Dorsolateral prefrontal cortex (tissue), 122 donors: ENCODE measurements at places on chromosomes 2 and 18. TPM values are rescaled to one million over a fixed set of nuclear protein-coding genes. Genes with fewer than 3 reads are reported as not detected.
A peak's percentile ranks its signal among the peaks of the same experiment; 100 is the strongest.

NR4A2 gene
- total RNA-seq: 22.8 TPM

ERFE gene
- 4.8 TPM for total RNA-seq

TNS1 gene
- total RNA-seq: 127 TPM

BMP10 gene
- not detected for total RNA-seq

REG3A gene
- not detected for total RNA-seq

TBR1 gene
- total RNA-seq: 84.1 TPM

ZNF804A gene
- total RNA-seq: 7.7 TPM

PLB1 gene
- 6.6 TPM for total RNA-seq

FIGN gene
- 20.4 TPM for total RNA-seq

DNA sequence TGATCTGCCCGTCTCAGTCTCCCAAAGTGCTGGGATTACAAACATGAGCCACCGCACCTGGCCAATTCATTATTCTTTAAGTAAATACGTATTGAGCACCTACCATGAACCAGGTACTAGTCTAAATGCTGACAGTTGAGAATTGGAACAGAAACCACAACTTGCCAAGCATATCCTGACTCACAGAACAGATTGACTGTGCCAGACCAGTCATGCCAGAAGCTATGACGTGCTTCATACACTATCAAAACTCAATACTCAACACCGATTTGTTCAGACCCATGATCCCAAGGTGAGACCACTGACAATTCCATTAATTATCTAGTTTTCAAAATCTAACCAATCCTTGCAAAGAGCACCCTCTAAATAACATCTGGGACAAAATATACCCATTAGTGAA lies 148.6 kb downstream of the B3GNT2 start:
- no peak for DNase-seq

DNA sequence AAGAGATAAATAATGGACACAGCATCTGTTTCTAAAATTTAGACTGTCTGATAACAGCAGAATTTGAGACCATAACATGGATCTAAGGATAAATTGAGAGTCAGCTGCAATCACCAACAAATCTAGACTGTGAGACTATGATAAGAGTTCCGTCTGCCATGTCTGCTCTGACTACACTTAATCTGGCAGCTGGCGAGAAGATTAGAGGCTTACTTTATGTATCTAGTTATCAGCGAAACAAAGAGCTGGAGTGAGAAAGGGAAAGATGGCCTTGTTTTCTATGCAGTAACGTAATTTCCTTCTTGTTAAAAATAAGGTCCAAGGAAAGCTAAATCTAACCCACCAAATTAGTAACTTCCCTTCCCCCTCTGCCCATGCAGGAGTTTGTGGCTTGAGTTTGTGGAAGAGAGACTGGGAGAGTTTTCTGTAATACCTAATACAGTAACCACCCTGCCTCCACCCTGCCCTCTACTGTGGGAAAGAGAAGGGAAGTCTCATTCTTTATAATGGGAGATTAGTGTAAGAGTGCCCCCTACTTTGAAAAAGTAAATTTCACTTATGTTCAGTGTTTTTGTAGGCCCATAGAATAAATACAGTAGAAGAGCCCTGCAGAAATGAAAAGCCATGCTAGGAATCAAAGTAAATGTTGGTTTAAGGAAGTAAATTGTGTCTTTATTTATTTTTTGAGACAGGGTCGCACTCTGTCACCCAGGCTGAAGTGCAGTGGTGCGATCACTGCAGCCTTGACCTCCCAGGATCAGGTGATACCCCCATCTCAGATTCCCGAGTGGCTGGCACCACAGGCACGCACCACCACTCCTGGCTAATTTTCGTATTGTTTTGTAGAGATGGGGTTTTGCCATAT lies 27.5 kb downstream of the EML4 start:
- no peak for DNase-seq

GRCh38 chr2:176391148-176391419 lies 121.8 kb downstream of the MTX2 start:
- no peak for DNase-seq

- no peak for DNase-seq
Observed at GRCh38 chr18:741931-742512, 29.6 kb upstream of the ENOSF1 start.

DNA sequence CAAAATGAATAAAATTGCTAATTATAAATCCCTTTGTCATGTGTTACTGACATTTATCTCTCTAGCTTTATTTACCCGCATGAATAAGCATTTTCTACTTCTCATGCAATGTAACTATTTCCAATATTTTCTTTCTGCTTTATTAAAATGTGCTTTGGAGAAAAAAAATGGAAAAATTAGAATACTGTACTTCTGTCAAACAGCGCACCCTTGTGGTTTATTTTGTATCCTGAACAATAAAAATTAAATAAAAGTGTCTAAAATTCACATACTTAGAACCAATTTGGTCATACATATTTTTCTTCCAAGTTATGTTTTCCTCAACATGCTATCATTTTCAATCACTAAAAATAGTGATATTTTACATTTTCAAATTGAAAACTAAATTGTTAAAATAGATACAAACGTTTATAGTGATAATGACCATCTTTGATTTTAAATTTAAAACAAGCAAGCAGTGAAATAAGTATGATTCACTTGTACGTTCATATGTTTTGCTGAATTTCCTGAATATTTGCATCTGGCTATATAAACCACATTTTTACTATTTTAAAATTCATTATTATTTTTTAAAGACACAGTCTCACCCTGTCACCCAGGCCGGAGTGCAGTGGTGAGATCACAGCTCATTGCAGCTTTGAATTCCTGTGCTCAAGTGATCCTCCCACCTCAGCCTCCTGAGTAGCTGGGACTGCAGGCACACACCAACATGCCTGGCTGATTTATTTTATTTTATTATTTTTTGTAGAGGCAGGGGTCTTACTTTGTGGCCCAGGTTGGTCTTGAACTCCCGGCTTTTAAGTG lies 95.9 kb upstream of the GRB14 start:
- DNase-seq: no peak

DNA sequence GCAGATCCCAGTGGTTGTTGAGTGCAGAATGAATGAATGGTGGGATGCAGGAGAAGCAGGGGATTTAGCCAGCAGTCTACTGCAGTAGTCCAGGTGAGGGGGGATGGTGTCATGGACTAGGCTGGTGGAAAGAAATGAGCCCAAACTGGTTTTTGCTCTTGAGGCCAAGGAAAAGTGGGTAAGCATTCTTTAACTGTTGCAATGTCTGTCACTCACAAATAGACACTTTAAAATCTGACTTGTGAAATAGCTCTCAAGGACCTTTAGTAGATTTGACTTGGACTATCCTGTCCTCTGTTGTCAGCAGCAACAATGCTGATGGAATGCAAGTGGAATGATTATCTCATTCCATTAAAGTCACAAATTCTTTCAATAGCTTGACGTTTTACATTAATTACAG lies 37.5 kb upstream of the STK17B start:
- no peak for DNase-seq

GRCh38 chr18:76274468-76275289 lies 220.4 kb downstream of the ZNF516 start:
- peak; percentile 9 for DNase-seq

DNA sequence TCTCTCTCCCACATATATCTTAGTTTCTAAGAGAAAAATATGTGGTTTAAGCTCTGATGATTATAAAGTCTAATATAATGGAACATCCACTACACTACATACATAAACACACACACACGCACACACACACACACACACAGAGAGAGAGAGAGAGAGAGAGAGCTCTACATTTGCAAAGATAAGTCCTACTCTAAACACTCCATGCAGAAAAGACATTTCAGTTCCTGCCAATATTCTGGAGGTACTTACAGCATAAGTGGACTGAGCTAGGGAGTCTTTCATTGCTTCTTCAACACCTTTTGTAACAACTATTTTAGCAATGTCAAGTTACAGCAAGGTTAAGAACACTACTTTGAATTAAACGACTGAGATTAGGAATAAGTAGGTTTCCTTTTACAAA lies 80.1 kb downstream of the FIGN start:
- DNase-seq: no peak

DNA sequence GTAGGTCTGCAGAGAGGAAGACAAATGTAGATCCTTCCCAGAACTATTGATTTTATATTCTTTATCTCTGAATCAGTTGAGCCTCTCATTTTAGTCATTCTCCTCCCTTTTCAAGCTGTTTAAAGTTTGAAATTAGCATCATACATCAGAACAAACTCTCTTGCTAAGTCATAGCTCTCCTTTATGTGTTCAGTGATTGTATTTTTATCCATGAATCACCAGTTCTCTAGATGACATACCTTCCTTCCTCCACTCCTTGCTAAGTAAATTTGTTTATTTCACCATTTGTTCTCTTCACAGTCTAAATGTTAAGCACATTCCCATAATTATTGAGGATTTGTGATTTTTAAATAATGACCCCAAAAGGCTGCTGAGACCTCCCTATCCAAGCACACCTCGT lies 63.5 kb upstream of the RAPGEF4 start:
- DNase-seq: no peak

DNA sequence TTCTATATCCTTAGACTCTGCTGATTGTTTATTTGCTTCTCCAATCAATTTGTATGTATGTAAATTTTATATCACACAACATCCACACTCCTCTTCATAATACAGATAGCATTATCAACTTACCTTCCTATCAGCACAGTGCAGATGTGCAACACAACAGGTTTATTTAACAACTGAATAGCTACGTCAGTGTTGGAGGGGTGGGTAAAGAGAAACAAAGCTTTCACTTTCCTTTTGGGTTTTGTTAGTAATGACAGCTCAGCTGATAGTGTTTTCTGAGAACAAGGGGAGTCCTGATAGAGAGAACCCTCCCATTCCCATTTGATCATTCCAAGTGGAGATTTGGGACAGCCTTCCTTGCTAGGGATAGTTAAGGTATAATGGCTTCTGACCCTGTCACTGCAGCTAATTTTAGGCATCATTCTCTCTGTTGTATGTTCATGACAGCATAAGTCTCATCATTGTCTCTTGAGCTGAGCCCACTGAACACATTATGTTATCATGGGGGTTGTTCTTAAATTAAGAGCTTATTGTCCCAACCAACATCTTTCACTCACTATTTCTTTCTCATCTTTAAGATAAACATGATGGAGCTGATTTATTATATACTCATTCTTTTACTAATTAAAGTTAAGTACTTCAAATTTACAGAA lies 227.7 kb downstream of the GPD2 start:
- no peak for DNase-seq

- no peak for DNase-seq
Observed at GRCh38 chr2:102753563-102754159, 8.2 kb upstream of the TMEM182 start.

DNA sequence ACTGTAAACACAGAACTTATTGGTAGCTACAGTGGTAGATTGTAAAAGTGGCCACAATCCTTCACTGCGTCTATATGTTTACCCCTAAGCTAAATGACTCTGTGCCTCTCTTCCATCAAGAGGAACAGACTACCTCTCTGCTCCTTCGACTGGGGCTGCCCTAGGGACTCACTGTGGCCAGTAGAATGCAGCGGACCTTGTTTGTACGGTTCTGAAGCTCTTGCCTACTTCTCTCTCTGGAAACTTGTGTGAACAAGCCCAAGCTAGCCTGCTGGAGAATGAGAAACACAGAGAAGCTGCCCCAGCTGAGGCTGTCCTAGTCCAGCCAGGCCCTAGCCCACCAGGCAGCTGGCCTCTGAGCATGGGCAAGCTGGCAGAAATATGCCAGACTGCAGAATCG lies 140.8 kb upstream of the SLC1A4 start:
- no peak for DNase-seq

GRCh38 chr2:199115169-199115568 lies 342.6 kb downstream of the SATB2 start:
- DNase-seq: no peak

DNA sequence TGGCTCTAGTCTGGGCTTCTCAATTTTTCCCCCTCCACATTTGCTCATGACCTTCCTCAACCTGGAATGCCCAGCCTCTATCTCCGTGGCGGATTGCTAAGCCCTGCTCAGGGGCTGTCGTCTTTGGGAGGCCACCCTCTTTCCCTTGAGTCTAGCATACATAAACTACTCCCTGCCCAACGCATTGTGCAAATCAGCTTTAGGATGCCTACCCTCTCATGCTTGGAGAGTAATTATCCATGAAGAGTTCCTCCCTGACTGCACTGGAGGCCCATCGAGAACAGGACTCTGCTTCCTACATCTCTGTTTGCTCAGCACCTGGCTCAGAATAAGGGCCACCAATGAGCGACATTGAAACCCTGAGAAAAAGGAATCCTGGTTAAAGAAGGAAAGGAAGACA lies 53.7 kb upstream of the NPAS2 start:
- DNase-seq: no peak

GRCh38 chr2:127270663-127271062 lies 23.3 kb downstream of the ERCC3 start:
- DNase-seq: no peak

DNA sequence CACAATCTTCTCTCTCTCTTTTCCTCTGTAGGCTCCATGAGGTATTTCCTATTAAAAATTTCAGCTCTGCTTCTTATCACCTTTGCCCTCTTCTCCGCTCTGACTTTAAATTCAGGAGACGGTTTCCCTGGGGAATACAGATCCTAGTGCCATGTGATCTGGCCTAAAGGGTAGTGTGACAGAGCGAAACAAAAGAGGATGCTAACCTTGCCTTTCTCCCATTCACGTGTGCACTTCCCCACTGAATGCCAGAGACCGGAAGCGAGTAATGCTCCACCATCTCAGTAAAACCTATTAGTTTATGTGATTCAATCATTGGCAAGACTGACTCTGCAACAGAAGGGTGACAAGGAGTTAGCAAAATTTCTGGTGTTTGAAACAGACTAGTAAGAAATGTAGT lies 358.3 kb downstream of the ZNF521 start:
- DNase-seq: no peak

DNA sequence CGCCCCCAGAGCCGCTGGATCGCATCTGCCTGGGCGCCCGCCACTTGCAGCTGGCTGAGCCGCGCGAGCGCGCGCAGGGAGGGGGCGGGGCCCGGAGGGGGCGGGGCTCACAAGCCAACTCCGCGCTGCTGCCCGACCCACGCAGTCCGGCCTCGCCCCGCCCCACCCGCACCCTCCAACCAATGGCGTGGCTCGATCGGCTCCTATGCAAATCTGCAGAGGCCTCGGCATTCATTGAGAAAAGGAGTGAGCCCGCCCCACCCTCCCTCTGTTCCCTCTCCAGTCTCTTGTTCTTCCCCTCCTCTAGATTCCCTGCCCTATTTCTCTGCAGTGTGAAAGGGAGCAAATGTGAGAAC lies at the start of gene ALK:
ALK (minus strand) TSS at position 27 of the 356 bp plus-strand sequence. CDS start 927 bp downstream, outside the sequence.
- peak; percentile 92 for DNase-seq

GRCh38 chr2:121860033-121860757 lies 104.7 kb downstream of the TSN start:
- DNase-seq: no peak

- DNase-seq: no peak
Observed at GRCh38 chr2:57075226-57075625, 891.4 kb downstream of the CCDC85A start.

DNA sequence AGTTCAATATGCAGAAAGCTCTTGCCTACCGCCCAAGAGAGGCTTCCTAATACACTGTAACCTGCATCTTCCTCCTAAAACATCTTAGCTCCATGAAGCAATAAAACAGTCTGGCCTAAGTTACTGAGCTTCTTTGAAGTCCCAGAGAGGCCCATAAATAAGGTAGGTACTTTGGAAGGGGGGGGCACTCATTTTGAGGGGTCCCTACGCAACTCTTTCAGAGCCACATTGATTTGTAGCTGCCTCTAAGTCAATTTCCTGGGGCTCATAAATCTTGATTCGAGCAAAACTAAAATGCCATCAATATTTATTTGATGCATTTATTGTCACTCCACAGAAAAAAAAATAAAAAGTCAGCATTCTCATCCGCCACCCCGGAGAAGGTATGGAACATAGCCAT lies 60.4 kb upstream of the SIX2 start:
- DNase-seq: no peak
